ENCODE measurements at places on chromosomes 1 and 21.

DNA sequence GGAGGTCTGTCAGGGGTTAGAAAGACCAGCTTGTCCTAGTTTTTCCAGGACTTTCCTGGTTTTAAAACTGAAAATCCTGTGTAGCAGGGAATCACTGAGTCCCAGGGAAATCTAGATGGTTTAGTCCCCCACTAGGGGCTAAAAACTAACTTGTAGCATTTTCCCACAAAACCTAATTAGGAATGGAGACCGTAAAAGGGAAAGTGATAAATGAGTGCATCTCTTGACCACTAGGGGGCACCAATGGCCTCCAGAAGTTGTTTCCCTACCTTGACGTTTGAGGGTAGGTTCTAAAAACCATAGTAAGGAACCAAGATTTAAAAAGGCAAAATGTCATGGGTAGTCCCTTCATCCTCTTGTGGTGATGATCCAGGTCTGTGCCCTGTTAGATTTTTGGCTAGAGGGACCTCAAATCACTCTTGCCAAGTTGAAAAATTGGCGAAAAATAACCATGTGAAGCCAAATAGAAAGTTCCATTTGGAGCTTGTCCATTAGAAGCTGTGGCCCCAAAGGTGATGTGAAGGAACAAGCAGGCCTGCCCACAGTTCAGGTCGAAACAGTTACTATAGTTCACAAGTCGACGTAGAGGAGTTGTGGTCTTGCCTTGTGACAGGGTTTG, 24.5 kb downstream of the CLIC6 start:
- DNase-seq = peak; percentile 68

- DNase-seq = no peak
Observed at GRCh38 chr1:4733446-4734177, 79.2 kb downstream of the AJAP1 start.

GRCh38 chr1:179322557-179322956, 29.0 kb downstream of the SOAT1 start:
- DNase-seq = no peak

DNA sequence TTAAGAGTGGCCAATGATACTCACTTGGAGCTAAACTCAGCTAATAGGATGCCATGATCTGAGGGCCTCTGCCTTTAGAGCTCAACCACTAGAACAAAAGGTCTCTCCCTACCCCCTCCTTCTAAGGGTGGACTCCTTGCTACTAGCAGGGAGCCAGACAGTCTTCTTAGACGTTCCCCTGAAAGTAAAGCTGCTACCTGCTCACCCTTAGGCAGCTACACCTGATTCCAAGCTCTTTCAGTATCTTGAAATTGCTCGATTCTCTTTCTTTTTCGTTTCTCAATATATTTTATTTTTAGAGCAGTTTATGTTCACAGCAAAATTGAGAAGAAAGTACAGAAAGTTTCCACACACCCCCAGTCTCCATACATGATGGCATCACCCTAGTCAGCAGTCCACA, 112.6 kb upstream of the KCNJ15 start:
- no peak for DNase-seq

DNA sequence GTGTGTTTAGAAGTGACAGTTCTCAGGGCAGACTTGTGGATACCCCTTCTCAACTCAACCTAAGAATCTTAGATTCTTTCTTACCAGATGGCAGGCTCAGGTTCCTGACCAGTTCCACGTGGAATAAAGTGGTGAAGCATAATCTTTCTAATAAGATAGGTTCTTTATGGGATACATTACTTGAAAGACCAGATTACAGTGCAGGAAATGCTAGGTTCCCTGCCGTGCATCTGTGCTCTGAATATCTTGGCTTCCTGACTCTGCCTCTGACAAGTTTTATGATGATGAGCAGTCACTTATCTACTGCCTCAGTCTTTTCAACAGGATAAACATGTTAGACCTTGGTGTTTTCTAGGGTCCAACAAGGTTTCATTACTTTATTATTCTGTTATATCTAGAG, 207.9 kb upstream of the CACYBP start:
- no peak for DNase-seq

GRCh38 chr1:180786624-180787023, 126.1 kb upstream of the KIAA1614 start:
- no peak for DNase-seq

DNA sequence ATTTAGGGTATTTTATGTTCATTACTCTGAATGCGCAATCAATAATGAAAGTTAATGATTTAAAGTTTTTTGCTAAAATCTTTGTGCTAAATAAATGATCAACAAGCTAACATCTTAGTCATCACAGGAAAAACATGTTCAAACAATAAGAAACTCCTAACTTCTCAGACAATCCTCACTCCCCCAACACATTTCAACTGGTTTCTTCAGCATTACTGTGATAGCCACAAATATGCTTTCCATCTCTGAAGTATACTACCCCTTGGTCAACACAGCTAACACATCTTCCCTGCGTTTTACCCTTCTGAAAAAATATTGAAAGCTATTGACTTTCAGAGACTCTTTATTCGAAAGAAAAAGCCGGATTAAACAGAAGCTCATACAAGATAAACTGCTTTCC, 85.8 kb downstream of the ZNF644 start:
- DNase-seq = no peak

DNA sequence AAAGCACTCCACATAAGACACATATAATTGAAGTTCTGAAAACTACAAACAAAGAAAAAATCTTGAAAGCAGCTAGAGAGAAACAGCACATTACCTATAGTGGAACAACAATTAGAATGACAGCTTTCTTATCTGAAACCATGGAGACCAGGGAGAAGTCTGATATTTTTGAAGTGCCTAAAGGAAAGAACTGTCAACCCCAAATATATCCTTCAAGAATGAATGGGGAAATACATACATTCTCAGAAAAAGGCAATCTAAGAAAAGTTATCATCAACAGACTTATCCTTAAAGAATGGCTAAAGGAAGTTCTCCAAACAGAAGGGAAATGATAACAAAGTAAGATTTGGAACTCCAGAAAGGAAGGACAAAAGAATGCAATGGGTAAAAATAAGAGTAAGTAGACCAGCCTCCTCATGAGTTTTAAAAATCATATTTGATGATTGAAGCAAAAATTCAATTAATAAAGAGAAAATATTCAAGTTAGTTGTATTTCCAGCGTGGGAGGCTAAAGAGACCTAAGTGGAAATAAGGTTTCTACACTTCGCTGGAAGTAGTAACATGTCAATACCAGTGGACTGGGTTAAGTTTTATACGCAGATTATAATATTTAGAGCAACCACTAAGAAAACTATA, 170.8 kb upstream of the SAMSN1 start:
- no peak for DNase-seq

- DNase-seq = no peak
Observed at GRCh38 chr1:53862507-53862906, 24.4 kb upstream of the NDC1 start.

DNA sequence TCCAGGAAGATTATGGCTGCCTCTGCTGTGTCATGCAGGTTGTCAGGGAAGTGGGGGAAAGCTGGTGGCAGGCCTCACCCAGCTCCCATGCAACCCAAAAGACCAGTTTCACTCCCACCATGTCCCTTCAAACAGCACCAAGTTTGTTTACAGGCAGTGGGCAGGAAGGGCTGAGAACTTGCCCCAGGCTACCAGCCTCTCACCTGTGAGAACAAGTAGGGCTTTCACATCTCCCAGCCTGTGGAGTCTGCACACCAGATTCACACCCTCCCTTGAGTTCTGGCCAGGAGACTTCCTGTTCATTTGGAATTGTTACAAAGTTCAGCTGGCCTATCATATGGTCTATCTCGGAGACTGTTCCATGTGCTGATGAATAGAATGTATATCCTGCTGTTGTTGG, 27.8 kb downstream of the RPAP2 start:
- no peak for DNase-seq

- DNase-seq = no peak
Observed at GRCh38 chr1:116107371-116107770, 3.8 kb upstream of the MAB21L3 start.

- no peak for DNase-seq
Observed at GRCh38 chr1:17874231-17874630, 119.1 kb downstream of the ACTL8 start.

GRCh38 chr1:236240675-236241074, 41.1 kb downstream of the ERO1B start:
- no peak for DNase-seq

- DNase-seq = no peak
Observed at GRCh38 chr1:204672482-204673121, 12.9 kb downstream of the LRRN2 start.

DNA sequence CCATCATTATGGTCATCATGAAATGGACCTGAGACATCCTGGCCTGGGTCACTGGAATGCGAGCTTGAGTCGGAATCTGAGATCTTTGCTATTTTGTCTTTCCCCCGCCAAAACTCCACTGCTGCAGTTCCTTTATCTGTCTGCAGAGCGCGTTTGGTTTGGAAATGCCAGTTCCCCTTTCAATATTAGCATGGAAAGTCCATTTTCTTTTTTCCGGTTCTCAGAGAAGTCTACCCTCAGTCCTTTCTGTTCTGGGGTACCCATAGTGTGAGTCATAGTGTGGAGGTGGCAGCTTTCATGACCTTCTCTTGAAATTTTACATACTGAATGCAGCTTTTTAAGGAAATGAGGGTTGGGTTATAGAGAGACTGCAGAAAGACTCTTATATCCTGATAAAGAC, 14.6 kb downstream of the CACNA1E start:
- DNase-seq = no peak

DNA sequence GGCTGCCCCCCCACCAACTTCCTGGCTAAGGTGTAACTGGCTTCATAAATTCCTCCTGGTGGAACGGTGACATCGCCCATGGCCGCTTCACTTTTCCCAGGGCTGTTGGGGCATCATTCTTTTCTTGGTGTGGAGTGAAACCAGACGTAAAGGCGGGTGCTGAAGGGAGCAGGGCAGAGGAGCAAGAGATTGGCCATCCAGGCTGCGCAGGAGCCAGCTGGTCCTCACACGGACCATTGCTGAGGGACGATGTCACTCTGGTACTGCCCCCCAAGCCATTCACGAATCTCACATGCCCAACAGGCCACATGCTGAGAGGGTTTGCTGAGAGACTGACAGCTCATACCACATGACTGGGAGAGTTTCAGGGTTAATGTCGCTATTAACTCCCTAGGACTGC, 10.5 kb upstream of the PKP1 start:
- no peak for DNase-seq

DNA sequence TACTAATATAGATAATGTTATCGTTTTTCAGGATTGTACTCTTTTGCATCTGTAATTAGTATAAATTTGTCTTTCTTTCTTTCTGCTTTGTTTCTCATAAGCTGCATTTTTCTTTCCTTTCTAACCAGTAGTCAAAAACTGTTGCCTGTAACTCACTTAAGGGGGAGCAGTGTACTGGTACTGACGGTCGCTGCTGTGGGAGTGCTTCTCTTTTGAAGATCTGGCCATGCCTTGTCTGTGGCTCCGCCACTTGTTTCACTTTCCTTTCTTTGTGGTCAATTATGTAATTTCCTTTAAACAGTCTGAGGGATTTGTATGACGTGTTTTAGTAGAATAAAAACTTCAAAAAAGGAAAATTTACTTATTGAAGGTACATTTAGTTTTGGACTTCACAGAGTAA, 37.0 kb downstream of the MIA3 start:
- DNase-seq = peak; percentile 5

DNA sequence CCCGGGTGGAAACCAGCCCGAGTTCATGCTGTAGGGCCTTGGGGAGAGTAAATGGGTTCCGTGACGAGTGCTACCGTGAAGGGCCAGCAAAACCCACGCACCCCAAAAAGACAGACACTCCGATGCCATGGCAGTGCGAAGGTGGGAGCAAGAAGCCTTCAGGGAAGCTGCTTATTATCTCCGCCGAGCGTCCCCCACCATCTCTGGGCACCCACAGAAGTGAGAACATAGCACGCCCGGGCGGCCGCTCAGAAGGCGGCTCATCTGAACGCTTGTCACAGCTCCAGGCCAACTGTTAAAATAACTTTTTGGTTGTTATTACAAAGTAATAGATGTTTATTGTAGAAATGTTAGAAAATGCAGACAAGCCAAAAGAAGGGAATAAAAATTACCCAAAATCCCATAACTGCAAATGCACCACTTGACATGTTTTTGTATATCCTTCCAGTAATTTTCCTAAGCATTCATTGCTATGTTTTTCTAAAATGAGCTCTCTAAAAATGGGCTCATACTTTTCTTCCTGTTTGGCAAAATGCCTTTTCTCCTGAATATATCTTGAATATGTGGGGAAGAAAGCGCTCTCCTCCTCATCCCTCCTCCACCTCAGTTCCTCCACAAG, 234.9 kb downstream of the NPHP4 start:
- no peak for DNase-seq

DNA sequence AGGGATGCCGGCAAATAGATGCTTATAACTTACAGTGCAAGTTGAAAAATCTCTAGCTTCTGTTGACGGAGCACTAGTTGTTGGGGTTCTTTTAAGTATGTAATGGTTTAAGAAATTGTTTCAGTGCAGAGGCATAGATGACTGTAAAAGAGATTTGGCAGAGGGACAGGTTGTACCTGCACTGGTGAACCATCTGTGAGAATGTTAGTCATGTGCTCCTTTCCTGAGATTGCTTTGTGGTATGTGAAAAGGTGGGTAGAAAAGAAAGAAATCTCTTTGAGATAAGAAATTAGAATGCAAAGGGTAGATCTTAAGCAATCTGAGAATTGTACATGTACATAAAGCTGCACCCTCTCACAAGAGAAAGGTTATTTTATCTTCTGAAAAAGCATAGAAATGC, 19.4 kb downstream of the ZBTB37 start:
- no peak for DNase-seq

- peak; percentile 45 for DNase-seq
Observed at GRCh38 chr1:151935154-151935553, 25.8 kb upstream of the THEM4 start.

DNA sequence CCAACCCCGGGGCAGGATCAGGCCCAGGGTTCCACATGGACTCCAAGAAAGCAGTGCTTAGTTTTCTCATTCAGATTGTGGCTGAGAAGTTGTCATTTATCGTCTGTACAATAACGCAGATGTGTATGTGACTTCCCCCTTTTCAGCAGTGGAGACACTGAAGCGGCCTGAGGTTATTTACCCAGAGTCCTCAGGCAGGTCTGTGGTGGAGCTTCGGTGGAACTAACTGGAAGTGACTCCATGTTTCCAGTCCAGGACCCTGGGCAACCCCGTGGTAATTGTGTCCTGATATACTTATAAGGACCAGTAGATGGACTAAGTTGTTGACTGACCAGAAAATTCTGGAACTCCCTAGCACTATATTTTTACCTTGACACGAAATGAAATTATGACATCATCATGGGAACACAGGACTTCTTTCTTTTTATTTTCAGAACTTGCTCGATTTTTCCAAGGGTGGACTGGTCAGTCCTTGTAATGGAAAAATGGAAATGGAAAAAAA, 1.0 kb upstream of the IER5 start:
- no peak for DNase-seq

Measured in small intestine (tissue), 16 donors.